ENCODE measurements at places on chromosomes 7 and 10.
A peak's percentile ranks its signal among the peaks of the same experiment; 100 is the strongest.

- DNase-seq: no peak
Observed at GRCh38 chr10:79116368-79116767, 47.6 kb downstream of the ZMIZ1 start.

GRCh38 chr7:25857376-25858067 lies 294.5 kb upstream of the NFE2L3 start:
- DNase-seq: no peak

- DNase-seq: no peak
Observed at GRCh38 chr10:29332061-29332760, 43.3 kb downstream of the LYZL1 start.

DNA sequence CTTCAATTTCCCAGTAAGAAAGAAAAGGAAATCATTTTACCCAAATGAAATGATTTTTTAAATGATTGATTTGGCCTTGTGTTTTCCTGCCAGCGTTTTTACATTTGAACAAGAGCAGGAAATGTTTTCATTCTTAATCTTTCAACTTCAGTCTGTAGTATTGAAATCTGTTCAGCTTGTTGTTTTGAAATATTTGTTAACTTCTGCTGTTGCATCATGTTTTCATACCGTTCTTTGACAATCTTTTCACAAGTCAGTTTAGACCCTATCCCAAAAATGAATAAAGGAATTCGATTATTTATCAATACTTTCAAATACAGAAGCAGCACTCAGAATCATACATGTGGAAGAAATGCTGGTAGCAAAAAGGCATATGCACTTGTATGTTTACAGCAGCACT lies 8.1 kb downstream of the SFR1 start:
- DNase-seq: no peak

DNA sequence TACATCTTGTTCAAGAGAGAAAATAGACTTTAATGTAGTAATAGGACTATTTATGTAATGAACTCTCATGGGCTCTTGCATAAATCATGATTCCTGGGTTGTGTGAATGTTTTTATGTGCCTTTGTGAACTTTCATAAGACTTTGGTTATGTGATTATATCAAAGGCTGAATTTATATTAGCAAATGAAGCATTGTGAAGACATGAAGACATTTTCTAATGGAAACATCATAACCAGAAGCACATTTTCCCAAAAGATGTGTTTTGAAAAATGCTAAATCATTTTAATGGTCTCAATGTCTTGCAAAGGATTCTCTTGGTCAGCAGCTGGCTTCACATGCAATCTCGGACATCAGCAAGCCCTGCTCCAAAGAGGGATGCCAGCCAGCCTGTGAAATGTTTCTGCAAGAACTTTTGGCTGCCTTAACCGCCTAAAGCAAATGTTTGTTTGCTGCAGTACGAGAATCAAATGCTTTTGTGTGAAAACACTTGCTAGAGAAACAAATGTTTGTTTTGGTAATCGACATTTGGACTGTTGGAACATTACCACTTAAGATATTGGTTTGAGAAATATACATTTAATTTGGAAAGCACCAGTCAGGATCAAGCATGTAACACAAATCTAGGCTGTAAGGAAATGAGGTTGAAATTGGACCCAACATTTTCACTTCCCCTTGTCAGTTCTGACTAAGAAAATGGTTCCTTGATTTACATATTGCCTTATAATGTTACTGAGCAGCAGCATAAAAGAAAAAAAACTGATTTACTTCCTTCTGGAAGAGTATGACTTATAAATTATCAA lies 102.1 kb downstream of the RTKN2 start:
- no peak for DNase-seq

DNA sequence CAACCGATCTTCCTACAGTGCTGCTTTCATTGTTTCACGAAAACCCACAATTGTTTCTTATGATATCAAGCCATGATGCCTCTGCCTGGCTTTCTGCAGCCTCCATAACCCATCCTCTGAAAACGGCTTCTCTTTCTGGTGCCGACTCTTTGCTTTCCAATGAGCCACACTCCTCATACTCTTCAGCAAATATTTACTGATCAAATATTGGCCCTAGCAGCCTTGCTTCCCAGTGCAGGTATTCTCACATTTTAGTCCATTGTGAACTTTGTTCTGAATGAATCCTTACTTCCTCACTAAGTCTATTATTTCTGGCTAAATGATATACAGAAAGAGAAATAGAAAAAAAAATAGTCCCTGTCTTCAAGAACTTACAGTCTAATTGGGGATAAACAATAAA lies 35.5 kb downstream of the LAMB1 start:
- no peak for DNase-seq

DNA sequence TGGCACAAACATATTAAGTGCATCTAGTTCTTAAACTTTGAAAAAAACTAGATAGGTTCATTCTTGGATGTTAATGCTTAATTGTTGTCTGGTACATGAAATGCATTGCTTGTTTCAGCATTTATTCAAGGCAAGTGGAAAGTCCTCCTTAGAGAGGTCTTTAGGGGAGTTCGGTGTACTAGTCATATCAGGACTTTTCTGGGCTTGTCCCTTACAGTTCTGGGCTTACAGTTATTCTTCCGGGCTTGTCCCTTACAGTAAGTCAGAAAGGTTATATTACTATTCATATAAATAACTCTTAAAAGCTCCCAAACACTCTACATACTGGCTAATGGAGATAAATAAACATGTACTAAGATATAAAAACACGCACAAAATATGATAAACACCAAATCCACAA lies 61.6 kb upstream of the MRLN start:
- no peak for DNase-seq

DNA sequence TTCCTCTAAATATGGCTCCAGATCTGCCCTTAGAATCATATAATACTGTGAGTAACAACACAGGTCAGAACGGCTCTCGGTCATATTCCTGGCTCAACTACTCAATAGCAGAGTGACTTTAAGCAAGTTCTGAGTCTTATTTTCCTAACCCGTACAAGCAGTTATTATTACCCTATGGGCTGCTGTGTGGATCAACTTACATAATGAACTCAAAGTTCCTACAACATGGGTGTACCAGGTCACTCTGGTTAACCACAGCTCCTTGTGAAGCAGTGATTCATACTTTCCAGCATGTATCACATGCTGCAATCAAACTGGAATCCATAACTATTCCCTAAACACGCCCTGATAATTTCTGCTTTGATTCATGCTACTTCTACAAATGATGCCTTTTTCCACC lies 107.3 kb downstream of the LRRN3 start:
- peak; percentile 98 for DNase-seq

Measured in HT1080 (cell line).